ENCODE measurements at places on chromosomes 3 and 15.

DNA sequence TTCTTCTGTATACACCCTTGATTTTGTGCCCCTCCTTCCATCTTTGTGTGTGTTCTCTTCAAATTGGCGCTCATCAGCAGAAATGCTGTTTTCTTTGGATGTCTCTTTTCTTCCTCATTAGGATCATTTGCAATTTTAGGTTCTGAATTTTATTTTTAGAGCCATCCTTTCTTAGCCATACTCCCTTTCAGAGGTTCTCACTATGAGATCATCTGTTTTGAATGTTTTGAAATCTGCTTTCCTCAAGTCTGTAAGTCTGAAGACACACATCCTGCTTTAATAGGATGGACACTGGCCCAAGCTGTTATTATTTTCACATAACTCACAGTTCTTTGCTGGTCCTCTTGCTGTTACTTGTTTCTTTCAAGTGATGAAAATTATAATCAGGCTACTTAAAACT lies 124.8 kb downstream of the BDH1 start:
- no peak for DNase-seq

DNA sequence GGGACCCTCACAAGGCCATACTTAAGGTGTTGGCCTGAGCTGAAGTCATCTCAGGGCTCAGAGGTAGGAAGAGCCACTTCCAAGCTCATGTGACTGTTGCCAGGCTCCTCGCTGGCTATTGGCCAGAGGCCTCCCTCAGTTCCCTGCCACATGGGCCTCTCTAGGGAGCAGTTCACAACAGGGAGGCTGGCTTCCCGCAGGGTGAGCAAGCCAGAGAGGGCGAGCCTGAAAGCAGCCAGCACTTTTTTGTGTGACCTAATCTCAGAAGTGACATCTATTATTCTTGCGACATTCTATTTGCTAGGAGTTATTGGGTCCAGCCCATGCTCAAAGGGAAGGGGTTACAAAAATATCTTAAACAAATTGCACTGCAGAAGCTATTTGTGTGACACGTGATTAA lies 201.4 kb downstream of the SSR3 start:
- DNase-seq, result no peak

DNA sequence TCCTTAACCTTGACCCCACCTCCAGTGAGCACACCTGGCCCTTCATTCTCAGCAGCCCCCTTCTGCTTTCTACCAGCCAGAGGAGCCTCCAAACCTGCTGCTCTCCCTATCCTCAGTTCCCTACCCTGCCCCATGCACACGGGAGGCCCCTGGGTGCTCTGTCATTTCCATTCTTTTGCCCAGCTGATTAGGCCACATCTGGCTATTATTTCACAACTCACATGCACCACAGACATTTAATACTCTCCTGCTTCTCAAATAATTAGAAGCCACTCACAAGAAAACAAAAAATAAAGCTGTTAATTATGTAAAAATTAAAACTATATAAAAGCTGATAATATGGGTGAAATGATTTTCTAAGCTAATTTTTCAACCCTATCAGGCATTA lies 50.7 kb downstream of the MYLK start:
- DNase-seq, result no peak

DNA sequence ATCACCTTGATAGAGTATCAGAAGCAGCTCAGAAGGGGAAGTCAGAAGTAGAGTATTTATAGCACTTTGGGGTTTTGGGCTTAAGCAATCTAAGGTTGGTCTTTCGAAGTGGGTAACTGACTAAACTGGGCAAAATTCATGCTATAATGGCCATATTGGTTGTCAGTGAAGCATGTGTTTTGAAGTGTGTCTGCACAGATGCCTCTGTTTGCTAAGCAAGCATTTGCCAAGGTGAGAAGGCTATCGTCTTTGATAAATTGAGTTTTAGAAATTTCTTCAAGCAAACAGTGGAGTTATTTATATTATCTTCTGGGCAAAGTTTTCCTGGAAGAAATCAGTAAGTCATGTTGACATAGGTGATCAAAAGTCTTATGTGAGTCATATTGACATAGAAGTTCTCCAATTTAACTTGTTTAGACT lies 412.8 kb upstream of the TGFBR2 start:
- no peak for DNase-seq

DNA sequence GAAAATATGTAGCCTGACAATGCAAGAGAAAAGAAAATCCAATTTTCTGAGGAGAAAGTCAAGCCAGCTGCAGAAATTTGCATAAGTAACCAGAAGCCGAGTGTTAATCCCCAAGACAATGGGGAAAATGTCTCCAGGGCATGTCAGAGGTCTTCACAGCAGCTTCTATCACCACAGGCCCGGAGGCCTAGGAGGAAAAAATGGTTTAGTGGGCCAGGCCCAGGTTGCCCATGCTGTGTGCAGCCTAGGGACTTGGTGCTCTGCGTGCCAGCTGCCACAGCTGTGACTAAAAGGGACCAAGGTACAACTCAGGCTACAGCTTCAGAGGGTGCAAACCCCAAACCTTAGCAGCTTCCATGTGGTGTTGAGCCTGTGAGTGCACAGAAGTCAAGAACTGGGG lies 201.2 kb upstream of the SOX2 start:
- DNase-seq, result no peak

DNA sequence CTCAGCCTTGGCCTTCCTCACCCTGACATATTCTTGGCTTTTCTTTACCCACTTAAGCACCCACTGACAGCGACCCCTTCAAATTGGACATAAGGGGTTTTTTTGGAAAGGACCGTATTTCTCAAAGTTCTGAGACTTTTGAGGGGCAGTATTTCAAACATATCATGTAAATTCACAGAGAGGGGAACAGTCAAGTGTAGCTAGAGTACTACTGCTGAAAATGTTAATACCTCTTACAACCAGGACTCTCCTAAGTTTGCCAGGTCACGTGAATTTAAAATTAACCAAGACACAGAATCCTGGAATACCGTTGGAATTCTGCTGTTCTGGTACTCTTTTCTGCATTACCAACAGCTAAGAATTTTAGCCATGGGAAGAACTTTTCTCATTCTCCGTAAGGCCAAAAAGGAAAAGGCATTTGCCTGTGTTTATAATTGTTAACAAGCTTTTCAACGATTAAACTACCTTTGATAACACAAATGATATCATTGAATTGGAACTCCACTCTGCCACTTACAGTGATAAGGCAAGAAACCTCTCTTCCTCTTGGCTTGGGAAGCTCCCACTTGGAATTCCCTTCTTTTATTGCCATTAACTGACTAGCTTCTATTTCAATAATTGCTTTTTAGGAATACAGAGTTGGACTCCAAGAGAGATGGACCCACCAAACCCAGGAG lies 597 bp upstream of the GBE1 start:
- no peak for DNase-seq

DNA sequence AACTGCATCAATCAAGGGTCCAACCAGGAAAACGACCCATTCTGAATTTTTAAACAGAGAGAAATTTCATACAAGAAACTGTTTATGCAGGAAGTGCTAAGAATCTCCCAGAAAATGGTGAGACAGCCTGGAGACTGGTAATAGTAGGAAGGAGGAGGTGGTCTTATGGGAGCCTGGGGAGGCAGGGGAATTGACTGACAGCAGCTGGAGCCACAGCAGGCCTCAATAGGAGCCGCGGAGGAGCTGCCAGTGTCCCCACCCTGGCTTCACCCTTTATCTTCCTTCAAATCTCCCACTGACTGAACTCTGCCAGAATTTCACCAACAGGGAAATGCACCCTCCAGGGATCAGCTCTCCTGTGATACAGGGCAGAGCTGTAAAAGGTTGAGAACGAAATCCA lies 7.5 kb upstream of the C3orf80 start:
- no peak for DNase-seq

- DNase-seq, result peak; percentile 68
These were observed 219.4 kb upstream of the BHLHE40 start for GRCh38 chr3:4759689-4760312.

DNA sequence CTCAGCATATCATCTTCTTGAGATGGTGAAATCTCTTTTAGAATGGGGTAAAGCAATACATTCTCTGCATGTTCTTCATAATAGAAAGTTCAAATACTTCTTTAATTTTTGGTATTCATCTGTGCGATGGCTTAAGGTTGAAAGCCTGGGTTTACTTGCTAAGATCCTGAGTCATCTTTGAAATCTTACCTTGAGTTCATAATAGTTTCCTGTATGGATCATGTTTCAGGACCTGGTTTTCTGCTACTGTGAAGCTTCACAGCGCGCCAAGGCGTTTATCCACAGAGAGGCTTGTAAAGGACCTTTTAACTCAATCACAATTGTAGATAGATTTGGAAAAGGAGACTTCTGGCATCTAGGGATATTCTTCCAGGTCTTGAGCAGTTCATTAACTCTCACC lies 39.0 kb downstream of the MED12L start:
- no peak for DNase-seq

DNA sequence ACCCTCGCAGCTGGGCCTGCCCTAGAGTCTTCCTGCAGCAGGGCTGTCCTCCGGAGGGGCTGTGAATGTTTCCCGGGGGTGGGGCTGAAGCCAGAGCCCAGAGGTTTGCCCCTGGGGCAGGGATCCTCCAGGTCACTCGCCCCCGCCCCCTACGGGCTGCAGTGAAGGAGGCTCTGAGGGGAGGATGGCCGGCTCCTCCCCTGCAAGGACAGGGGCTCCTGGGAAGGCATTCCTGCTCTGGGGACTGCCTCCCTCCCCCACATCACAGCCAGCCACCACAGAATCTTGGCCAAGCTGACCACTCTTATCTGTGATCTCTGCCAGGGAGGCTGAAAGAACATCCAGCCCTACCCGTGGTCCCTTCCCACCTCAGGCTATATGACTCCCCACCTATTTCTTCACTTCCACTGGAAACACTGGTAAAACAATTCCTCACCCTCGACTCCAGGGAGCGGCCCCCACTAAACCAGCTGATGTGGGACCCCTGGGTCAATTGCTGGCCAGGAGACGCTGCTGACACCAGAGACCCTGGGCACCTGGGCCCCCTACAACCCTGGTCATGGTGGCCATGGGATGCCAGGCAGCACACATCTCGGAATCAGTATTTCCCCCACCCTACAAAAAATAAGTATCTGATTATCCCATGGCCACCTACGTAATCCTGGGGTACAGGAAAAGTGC lies 66.0 kb downstream of the HMCES start:
- DNase-seq, result no peak

DNA sequence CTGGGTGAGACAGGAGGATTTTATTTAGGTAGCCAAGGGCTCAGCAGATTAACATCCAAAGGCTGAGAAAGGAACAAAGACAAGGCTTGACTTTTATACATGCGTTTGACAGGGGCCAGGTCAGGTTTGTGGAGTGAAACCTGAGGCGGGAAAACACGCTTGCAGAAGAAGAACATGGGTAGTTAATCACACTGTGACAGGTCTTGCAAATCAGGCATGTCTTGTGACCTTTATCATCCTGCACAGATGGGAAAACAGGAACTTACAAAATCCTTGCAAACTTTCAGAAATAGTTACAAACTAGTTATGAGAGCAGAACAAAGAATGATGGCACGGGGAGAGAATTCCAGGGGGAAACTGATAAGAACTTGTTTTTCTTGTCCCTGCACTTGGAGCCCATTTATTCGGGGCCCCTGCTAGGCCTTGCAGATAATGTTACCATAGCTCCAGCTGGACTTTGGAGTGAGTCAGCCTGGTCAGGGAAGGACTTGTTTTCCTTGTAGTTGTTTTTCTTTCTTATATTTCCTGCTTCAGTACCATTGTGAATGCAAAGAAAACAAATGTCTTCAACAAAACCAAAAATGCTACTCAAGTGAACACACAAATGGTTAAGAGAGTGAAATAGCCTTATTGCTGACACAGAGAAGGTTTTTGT lies 965.9 kb upstream of the ROBO1 start:
- DNase-seq, result no peak

- no peak for DNase-seq
These were observed 6.1 kb downstream of the DNASE1L3 start for GRCh38 chr3:58204720-58205119.

- no peak for DNase-seq
These were observed 39.5 kb downstream of the ZNF280D start for GRCh38 chr15:56693761-56694160.

GRCh38 chr3:119352034-119352609 lies 57.9 kb downstream of the ARHGAP31 start:
- DNase-seq, result no peak

GRCh38 chr3:193502871-193503270 lies 51.8 kb downstream of the ATP13A4 start:
- no peak for DNase-seq

DNA sequence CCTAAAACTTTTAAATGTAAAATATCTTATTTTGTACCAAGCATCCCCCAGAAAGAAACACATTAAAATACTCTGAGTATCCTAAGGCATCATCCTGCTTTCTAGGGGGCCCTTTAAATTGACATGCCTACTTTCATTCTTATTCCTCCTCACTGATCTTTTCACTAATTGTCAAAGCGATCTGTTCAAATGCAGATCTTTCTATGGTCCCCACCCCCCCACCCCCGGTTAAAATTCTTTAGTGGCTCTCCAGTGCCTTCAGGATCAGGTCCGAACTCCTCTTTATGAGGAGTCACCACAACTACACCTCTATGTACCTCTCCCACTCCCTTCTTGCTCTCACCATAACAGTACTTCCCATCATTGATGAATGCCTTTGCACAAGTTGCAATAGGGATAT lies 19.2 kb upstream of the TFDP2 start:
- no peak for DNase-seq

DNA sequence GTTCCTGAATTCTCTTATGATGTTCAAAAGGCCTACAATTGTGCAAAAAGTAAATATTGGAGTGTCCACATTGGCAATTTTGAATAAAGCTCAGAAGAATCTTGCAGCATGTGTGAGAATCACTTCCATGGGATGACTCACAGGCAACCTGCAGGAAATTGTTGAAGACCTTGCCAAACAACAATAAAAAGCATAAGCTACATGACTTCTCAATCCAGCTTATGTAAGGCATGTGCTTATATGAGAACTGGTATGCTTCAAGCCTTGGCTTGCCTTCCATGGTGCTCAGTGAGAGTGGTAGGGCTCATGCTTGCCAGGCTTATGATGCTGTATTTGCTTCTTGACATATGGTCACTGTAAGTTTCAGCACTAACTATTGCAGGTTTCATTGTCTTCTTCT lies 18.4 kb upstream of the BCHE start:
- no peak for DNase-seq

DNA sequence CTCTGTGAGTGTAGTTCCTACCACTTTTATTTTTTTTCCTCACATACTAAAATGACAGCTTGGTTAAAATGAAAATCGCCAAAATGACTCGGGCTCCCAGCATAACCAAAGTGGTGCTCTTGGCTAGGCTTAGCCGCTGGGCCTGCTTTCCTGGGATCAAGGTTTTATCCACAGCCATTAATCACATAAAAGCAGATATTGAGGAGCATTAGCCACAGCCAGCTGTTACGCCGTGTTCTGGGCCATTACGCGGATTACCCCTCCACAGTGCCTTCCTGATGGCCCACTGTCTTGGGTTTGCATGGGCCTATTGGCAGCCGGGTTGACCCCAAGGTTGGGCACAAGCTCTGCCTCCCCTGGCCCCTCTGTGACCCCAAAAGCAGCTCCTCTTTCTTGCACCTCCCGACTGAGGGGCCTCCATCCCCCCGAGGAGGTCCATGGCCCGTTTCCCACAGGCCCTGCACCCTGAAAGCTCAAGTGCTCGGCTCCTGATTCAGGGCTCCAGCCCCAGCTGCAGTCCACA lies 30.4 kb upstream of the TRPM1 start:
- no peak for DNase-seq

GRCh38 chr15:25844542-25844941 lies 18.6 kb downstream of the ATP10A start:
- no peak for DNase-seq

GRCh38 chr3:173891272-173892100 lies 493.9 kb downstream of the NLGN1 start:
- no peak for DNase-seq

All from SW480 (cell line).